ENCODE measurements at places on chromosomes 5 and 9.

GRCh38 chr5:87340716-87341115, 72.0 kb downstream of the CCNH start:
- no peak for DNase-seq

DNA sequence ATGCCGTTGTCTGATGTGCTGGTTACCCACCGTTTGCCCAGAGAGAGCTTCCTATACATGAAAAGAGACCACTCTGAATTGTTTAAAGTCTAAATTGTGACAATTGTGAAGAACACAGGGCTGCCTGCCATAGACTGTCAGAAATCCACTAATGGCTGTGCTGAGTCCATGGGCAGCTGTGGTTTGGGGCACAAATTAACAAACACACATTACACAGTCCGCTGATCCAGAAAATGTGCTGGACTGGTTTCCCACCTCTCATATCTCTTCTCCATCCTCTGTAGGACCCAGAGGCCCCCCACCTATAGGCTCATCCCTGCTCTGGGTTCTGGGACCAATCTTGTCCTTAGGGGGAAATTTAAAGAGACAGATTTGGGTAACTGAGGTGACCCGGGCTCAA, 19.0 kb upstream of the LIFR start:
- DNase-seq = no peak

DNA sequence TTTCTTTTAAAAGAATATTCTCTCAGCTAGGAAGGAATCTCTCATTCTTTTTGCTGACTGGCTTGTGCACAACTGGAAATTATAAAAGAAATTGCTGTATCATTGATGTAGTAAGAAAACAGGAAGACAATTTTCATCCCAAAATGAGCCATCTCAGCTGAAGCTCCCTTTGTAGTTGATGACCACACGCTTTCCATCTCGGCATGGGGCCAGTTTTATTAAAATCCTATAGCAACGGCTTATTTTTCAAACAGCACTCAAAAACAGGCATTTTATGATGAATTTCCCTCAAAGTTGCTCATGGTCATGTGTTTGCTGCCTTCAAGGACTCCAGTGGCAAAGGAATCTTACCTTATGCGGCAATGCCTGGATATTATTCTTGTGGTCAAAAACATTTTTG, 62.4 kb upstream of the GLIS3 start:
- DNase-seq = no peak

DNA sequence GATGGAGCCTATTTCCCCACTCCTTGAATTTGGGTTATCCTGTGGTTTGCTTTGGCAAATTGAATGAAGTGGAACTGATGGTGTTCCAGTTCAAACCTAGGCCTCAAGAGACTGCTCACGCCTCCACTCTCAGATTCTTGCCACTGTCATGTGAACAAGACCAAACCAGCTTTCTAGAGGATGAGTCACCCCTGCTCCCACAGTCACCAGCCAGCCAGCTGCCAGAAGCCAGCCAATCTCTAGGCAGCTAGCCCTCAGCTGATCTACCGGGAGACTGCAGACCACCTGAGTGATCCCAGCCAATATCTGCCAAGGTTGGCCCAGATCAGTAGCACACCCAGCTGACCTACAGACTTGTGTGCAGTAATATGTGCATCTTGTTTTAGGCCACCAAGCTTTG, 300.6 kb downstream of the TMEM38B start:
- DNase-seq = no peak

Data from stimulated activated effector memory CD8-positive, alpha-beta T cell treated with anti-CD3 and anti-CD28 coated beads, Interleukin-12 subunit alpha, Interleukin-12 subunit beta, amount 100 ng/mL, for 72 hours (primary cell).